ENCODE measurements at places on chromosomes 2 and 18.

DNA sequence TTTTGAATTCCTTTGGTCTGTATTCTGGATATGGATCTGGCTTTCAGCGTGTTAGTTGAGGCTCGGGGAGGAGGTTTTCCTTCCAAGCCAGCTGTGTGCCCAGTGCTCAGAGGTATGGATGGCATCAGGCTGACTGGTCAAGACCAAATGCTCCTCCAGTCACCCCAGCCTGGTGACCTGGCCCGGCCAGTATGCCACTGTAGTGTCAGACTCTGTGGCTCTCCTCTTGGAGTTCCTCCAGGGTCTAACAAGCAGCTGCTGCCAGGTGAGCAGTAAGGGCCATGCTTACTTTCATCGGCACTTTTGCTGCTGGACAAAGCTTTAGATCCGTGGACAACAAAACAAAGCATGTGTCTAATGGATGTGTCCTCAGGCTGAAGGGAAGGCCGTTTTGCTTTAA is 44.1 kb downstream of the CABLES1 start:
- no peak for DNase-seq

DNA sequence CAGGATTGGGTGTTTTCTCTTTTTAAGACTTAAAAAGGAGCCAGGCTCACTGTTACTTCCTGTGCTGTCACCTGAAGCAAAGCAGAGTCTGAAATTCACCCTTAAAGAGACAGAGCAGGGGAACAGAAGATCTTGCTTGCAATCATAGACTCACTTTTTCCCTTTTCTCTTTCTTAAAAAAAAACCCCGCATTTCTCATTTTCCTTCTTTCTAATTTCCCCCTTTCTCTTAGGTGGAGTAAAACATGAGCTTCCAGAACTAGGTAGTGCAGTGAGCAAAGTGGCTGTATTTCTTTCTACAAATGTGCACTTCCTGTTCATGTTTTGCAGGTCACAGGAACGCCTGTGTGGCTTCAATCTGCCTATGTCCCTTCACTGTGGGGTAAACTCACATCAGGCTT is 381.2 kb downstream of the LPIN1 start:
- DNase-seq, result no peak

- DNase-seq, result no peak
Measured at GRCh38 chr2:168396131-168396530, 59.9 kb upstream of the CERS6 start.

- DNase-seq, result no peak
Measured at GRCh38 chr18:62739911-62740310, 24.6 kb downstream of the PHLPP1 start.

- no peak for DNase-seq
Measured at GRCh38 chr18:21451851-21452250, 148.7 kb downstream of the ESCO1 start.

DNA sequence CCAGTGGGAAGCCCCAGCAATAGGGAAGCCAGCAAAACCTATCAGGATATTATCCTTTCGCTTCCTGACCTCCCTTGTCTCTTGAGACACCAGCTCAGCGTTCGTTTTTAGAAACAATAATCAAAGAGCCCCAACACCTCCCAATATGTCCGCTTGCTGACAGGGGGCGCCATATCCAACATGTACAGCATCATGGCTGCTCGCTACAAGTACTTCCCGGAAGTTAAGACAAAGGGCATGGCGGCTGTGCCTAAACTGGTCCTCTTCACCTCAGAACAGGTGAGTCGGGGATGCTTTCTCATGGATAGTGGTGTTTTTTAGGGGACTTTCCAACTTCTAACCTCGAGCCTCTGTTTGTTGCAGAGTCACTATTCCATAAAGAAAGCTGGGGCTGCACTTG is 28.7 kb downstream of the GAD1 start:
- no peak for DNase-seq

- DNase-seq, result no peak
Measured at GRCh38 chr2:71665168-71666093, 212.1 kb downstream of the DYSF start.

DNA sequence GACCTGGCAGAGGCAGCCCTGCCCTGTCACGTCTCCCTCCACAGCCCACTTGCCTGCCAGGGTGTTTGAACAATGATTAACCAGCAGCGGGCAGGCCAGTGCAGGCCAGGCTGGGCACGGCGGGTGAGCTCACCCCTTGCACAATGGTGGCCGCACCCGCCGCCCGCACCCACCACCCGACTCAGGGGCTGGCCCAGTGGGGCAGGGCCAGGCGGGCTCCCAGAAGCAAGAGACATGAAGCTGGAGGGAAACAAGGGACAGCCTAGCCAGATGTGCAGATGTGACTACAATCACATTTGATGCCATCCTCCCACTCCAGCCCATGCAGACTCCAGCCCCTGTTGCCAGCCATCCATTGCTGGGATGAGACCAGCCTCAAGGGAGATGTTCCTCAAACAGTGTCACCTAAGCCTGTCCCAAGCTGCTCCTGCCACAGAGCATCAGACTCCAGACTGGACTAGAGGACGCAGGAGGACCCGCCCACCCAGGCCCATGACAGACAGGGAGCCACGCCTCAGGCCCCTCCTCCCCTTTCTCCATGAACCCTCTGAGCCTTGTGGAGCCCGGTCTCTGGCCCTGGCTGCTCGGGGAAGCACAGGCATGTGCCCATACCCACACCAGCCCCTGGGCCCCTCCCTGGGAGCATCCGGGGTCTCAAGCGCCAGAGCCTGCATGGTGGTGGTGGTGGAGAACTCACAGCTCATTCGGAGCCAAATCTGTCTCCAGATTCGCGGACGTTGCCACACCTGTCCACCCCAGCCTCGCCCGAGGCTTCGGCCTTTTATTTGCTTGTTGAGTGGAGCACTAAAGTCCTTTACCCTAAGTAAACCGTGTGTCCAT is 45.0 kb downstream of the SDC1 start:
- DNase-seq, result no peak

GRCh38 chr2:207238831-207239701 is 73.3 kb upstream of the KLF7 start:
- no peak for DNase-seq

DNA sequence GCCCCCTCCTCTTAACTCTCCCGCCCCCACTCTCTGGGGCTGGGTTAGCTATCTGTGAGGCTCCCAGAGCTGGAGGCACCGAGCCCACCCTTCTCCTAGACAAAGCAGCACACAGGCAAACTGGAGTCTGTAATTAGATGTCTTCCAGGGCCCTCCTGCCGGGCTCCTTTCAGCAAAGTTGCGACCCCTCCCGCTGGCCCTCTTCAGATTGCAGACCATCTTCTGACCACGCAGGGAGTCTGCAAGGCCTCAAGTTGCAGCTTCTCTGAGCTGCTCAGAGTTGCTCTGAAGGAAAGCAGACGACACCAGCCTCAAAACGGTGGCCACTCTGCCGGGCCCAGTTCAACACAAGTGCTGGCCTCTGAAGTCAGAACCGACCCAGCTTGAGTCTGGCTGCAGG is 228.4 kb upstream of the COPS8 start:
- no peak for DNase-seq

GRCh38 chr2:63270717-63271116 is 220.1 kb downstream of the OTX1 start:
- no peak for DNase-seq

- no peak for DNase-seq
Measured at GRCh38 chr2:162070228-162070936, 3.6 kb downstream of the DPP4 start.

- DNase-seq, result no peak
Measured at GRCh38 chr2:188869550-188869949, 104.6 kb upstream of the COL3A1 start.

- no peak for DNase-seq
Measured at GRCh38 chr18:22551536-22552151, 133.9 kb upstream of the CTAGE1 start.

DNA sequence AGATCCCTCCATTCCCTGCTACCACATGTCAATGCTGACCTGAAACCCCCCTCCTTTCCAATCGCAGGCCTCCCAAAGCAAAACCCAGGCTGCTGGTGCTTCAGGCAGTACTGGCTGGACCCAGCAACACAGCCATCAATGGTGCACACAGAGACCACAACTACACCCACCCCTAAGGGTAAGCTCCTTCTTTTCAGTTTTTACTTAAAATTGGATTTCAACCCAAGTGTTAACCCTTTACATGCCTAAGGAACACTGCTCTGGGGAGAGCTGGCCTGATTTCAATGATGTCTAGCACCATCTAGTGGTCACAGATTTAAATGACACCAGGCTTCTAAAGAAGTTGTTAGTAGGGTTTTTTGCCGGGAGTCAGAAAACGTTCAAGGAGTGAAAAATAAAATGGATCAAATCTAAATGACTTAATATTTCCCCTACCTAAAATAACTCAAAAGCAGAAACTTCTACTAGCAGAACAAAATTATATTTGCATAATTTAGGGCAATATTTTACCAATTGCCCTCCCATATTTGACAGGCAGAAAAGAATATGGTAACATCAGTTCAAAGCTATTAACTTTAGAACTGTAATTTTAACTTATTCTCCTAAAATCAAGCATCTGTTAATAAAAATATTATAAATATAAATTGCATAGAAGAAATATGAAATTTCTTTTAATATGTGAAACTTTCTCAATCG is 24.6 kb downstream of the FECH start:
- DNase-seq, result no peak

DNA sequence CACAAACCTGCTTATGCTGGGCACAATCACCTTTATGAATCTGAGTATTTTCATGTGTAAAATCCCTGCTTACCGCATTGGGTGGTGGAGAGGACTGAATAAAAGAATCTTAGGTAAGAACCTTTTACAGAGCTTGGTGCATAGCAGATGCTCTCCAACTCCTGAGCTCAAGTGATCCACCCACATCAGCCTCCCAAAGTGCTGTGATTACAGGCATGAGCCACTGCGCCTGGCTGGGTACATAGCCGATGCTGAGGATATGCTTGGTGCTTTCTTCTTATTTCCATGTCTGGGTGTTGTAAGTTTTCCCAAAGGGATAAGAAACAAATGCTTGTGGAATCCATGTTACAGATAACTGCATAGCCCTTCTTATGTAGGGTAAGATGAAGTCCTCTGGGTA is 244.3 kb upstream of the PXDN start:
- no peak for DNase-seq

All from activated CD8-positive, alpha-beta memory T cell treated with anti-CD3 and anti-CD28 coated beads for 4 hours (primary cell).